Thyroid gland (tissue), 4 donors: ENCODE measurements at places on chromosomes 16 and 17.

- no peaks in the 10 kb centered on the region for H3K4me1 ChIP-seq
- H3K27ac ChIP-seq = no peak overlapping the region
- no peaks in the 10 kb centered on the region for H3K27me3 ChIP-seq
- H3K4me3 ChIP-seq = no peak overlapping the region
These were observed 32.8 kb downstream of the TBC1D16 start for GRCh38 chr17:80002690-80003490.

- DNase-seq = no peak
- no peak overlapping the region for H3K27ac ChIP-seq
- no peaks in the 10 kb centered on the region for H3K27me3 ChIP-seq
- H3K36me3 ChIP-seq = no peaks in the 10 kb centered on the region
- H3K4me3 ChIP-seq = no peak overlapping the region
- peaks cover 5% of the 10 kb centered on the region for H3K4me1 ChIP-seq
These were observed 17.2 kb upstream of the GSE1 start for GRCh38 chr16:85595812-85596502.

DNA sequence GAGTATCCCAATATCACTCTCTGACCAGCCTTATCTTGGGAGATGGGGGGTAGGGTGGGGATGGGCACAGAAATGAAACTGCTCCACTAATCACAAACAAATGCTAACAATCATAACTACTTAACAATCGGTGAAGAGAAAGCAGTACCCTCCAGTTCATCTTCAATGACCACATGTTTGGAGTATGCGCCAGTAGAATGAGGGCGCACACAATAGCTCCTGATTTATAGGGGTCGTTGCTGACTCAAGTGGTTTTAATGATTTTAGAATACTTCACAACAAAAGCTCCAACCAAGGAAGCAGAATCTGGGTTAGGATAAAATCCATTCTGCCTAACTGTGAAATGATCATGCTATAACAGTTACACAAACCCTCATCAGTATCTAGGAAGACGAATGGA lies 184.4 kb downstream of the AATF start:
- peaks cover 11% of the 10 kb centered on the region for H3K36me3 ChIP-seq
- no peaks in the 10 kb centered on the region for H3K27me3 ChIP-seq
- DNase-seq = no peak
- H3K27ac ChIP-seq = no peak overlapping the region
- no peak overlapping the region for H3K4me3 ChIP-seq

GRCh38 chr16:78838276-78838675 lies 738.8 kb downstream of the WWOX start:
- no peak overlapping the region for H3K4me3 ChIP-seq
- H3K27ac ChIP-seq = no peak overlapping the region
- no peaks in the 10 kb centered on the region for H3K4me1 ChIP-seq
- DNase-seq = no peak
- H3K36me3 ChIP-seq = no peaks in the 10 kb centered on the region
- no peaks in the 10 kb centered on the region for H3K27me3 ChIP-seq

GRCh38 chr16:5875416-5875815 lies 777.8 kb upstream of the EEF2KMT start:
- DNase-seq = no peak
- H3K36me3 ChIP-seq = no peaks in the 10 kb centered on the region
- H3K4me1 ChIP-seq = no peaks in the 10 kb centered on the region
- no peaks in the 10 kb centered on the region for H3K27me3 ChIP-seq
- no peak overlapping the region for H3K27ac ChIP-seq

DNA sequence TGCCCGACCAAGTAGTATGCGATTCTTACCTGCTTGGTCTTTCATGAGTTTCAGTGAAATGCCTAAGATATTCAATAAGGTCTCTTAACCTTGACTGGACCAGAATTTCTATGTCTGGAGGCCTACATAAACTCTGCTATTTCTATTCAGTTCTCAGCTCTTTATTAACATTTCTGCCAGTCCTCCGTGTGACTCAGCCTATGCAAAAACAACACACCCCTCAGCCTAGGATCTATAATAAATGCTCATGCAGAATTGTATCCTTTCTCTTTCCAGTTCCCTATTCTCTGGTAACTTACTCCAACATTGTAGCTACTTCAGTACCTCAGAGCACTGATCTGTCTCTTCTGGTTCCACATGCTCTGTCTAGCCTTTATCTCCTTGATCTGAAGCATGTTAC lies 1507.4 kb downstream of the CDH11 start:
- no peaks in the 10 kb centered on the region for H3K36me3 ChIP-seq
- H3K27ac ChIP-seq = no peak overlapping the region
- H3K4me3 ChIP-seq = no peak overlapping the region
- DNase-seq = no peak
- no peaks in the 10 kb centered on the region for H3K27me3 ChIP-seq

- no peaks in the 10 kb centered on the region for H3K36me3 ChIP-seq
- peak within 1 kb of the TSS; percentile 30 for H3K4me3 ChIP-seq
- H3K4me1 ChIP-seq = peaks cover 25% of the 10 kb centered on the region
These were observed at the start of gene XAF1 for GRCh38 chr17:6755731-6756184. TSS of gene XAF1 (plus strand) at chr17:6756046. CDS start at chr17:6756079, 33 bp downstream.

GRCh38 chr17:75152922-75153779 lies 1.2 kb downstream of the JPT1 start:
- DNase-seq = peak; percentile 16
- peak overlapping the region; percentile 63 for H3K4me3 ChIP-seq
- no peaks in the 10 kb centered on the region for H3K36me3 ChIP-seq
- H3K27ac ChIP-seq = no peak overlapping the region
- H3K4me1 ChIP-seq = peaks cover 10% of the 10 kb centered on the region

- H3K36me3 ChIP-seq = no peaks in the 10 kb centered on the region
- no peaks in the 10 kb centered on the region for H3K27me3 ChIP-seq
- no peak overlapping the region for H3K27ac ChIP-seq
- DNase-seq = no peak
- peaks cover 14% of the 10 kb centered on the region for H3K4me1 ChIP-seq
- H3K4me3 ChIP-seq = no peak overlapping the region
These were observed 103.9 kb downstream of the GNAO1 start for GRCh38 chr16:56295059-56295665.

DNA sequence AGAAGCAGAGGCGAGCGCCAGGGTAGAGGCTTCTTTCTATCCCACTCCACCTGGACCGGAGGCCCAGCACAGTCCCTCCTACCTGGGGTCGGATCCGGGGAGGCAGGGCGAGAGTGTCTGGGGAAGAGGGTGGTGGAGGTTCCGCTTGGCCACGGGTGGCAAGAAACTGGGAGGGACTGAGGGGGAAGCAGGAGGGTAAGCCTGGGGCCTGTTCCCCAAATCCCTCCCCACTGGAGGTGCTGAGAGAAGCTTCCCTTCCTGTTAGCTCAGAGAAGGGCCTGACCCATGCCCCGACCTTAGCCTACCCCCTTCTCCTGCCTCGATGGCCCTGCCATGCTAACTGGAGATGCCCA lies 1.8 kb upstream of the TPPP3 start:
- H3K4me3 ChIP-seq = no peak overlapping the region
- DNase-seq = no peak
- H3K4me1 ChIP-seq = peaks cover 73% of the 10 kb centered on the region
- H3K27me3 ChIP-seq = no peaks in the 10 kb centered on the region
- no peak overlapping the region for H3K27ac ChIP-seq
